Liver (tissue), 10 donors: ENCODE measurements at places on chromosomes 7 and 10.

- H3K4me3 ChIP-seq, result no peak overlapping the region
- H3K36me3 ChIP-seq, result peaks cover 53% of the 10 kb centered on the region
- no peaks in the 10 kb centered on the region for H3K27me3 ChIP-seq
These were observed 5.0 kb downstream of the BCCIP start for GRCh38 chr10:125828311-125828710.

DNA sequence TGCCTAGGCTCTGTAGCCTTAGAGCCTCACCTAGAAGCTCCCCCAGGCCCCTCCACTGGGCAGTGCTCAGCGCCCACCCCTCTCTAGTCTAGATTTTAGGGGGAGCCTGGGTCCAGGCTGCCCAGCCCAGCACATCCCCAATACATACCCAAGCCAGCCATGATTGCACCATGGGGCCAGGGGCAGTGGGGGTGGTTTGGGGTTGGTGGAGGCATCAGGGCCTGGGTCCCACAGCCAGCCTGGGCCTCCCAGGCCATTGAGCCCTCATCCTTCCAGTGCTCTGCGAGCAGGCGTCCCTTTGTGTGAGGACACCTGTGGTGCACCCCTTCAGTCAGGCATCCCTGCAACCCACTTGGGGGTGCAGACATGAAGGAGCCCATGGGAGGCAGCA is 76.9 kb upstream of the RET start:
- H3K27ac ChIP-seq, result no peak overlapping the region
- no peak overlapping the region for H3K4me3 ChIP-seq
- no peaks in the 10 kb centered on the region for H3K27me3 ChIP-seq
- no peak for DNase-seq
- no peaks in the 10 kb centered on the region for H3K36me3 ChIP-seq

DNA sequence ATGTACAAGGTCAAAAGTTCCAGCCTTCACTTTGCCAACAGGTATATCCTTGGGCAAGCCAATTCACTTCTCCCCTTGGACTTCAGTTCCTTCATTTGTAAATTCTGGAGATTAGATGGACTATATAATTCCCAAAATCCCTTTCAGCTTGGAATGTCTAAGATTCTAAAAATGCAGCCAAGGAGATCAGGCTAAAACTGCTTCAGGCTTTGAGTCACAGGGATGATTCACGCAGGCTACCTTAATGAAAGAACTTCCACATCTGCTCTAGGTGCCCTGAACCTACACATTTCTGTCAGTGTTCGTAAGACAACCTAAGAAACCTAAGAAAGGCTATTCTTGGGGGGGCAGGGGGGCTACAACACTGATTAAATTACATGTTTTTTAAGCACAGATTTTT is 7.1 kb downstream of the CPVL start:
- H3K27ac ChIP-seq, result no peak overlapping the region
- H3K27me3 ChIP-seq, result no peaks in the 10 kb centered on the region
- no peaks in the 10 kb centered on the region for H3K36me3 ChIP-seq
- DNase-seq, result no peak

GRCh38 chr10:44804661-44805060 is 106.5 kb upstream of the TMEM72 start:
- H3K36me3 ChIP-seq, result no peaks in the 10 kb centered on the region
- H3K4me3 ChIP-seq, result no peak overlapping the region
- no peak for DNase-seq

DNA sequence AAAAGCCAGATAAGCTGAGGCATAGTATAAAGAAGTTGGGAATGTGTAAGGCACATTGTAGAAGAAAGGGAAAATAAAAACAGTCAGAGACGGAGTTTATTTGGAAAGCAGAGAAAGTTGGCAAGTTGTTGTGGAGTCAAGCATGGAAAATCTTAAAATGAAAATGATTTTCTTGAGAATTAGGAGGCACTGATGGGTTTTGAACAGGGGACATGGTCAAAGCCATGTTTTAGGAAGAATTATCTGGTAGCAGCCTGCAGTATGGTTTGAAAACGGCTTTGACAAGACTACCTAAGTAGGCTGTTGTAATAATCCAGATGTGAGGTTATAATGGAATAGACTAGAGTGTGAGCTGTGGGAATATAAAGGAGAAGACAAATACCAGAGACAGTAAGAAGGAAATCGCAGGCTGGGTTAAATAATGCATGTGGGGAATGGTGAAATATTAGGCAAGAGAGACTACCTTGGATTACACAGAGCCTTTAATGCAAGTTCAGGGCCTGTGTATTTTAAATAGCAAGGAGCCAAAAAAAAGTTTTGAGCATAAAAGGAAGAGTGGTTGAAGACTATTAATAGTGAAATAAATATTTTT is 130.4 kb upstream of the MEOX2 start:
- H3K27ac ChIP-seq, result no peak overlapping the region
- no peak overlapping the region for H3K4me3 ChIP-seq
- H3K27me3 ChIP-seq, result no peaks in the 10 kb centered on the region
- no peak for DNase-seq

DNA sequence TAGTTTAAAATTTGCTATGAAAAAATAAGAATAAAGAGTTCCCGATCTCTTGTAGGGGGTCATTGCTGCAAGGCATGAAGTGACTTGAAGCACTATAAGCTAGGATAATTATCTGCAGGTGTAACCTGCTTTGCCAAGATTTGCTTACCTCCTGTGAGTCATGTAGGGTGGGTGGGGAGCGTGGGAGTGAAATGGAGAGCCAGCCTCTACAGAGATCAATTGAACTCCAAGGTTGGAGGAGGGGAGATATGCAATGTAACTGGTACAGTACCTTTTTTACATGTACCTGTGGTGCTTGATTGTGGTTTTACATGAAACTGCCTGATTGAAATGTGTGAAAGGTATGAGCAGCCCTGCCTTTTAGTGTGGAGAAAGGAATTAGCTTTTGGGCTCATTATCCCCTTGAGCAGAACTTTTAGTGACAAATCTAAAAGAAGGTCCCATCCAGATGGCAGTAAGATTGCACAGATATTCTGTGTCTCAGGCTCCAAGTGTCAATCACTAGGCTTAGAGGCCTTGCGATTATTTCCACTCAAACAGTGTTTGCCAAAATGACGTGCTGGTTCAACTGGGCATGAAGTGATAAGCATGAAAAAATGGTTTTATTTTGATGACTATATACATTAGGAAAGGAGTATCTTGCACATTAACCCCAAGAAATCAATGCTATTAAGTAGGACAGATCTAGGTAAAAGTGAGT is 138.6 kb upstream of the GRB10 start:
- no peak for DNase-seq
- no peak overlapping the region for H3K4me3 ChIP-seq
- H3K27me3 ChIP-seq, result no peaks in the 10 kb centered on the region

DNA sequence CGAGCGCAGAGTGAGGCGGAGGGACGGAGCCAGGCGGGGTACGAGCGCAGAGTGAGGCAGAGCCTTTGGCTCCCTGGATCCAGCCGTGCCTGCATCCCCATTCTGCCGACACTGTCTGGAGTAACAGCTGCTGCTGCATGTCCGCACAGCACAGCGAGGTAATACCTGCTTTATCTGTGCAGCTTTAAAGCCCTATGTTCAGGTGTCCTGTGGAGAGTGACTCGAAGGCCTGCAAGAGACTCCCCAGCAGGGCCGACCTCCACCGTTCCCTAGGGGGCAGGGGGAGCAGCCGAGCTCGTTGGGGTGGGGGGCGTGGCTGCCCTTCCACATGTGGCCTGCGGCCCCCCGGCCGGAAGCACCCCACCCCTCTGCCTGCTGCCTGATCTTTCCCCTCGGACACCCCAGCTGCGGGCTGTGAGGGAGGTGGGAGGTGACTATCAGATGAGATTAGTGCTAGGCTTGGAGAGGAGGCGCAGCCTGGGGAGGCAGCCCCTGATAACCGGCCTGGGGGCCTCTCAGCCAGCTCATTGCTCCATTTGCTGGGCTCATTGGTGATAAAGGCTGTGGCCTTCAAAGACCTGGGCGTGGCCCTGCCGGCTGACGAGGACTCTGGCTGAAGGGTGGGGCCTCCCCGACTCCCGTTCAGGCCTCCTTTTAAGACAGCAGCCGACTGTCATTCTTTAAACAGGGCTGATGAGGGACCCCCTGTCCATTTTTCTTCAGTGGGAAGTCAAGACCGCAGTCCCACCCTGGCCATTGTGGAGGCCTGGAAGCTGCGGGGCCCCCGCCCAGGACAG is 8.0 kb downstream of the VENTX start:
- peak; percentile 80 for DNase-seq
- peaks cover 2% of the 10 kb centered on the region for H3K27me3 ChIP-seq
- H3K36me3 ChIP-seq, result no peaks in the 10 kb centered on the region
- H3K27ac ChIP-seq, result no peak overlapping the region

GRCh38 chr10:75418293-75418692 is 13.1 kb upstream of the LRMDA start:
- no peak overlapping the region for H3K27ac ChIP-seq
- no peaks in the 10 kb centered on the region for H3K27me3 ChIP-seq
- H3K4me3 ChIP-seq, result no peak overlapping the region
- no peak for DNase-seq
- no peaks in the 10 kb centered on the region for H3K4me1 ChIP-seq

DNA sequence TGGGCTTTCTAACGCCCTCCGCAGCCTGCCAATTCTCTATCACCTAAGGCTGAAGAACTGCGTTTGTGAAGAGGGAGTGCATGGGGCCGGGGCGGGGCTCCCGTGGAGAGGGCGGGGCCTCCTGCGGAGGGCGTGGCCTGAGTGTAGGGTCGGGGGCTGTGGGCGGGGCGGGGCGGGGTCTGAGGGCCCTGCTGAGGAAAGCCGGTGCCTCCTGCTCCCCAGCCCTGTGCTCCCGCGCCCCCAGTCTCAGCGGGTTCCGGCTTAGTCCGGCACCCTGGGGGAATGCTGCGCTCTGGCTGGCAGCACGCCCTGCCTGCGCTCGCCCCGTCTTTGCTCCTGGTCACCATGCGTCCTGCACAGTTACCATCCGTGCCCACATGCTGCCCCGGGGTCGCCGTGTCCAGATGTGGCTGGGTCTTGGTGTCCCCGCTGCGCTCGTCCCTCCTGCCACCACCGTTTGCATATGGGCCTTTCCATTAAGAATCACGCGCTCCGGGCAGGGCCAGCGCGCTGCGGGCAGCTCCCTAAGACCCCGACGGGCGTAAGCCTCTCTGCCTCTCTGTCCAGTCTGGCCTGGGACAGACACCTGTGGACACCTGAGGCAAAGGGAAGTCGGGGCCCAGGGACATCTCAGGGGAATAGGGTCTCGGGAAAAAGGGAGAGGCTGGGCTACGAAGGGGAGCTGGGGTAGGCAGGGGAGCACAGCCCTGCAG is 144.0 kb upstream of the RET start:
- peaks cover 4% of the 10 kb centered on the region for H3K27me3 ChIP-seq
- H3K27ac ChIP-seq, result no peak overlapping the region
- no peak overlapping the region for H3K4me3 ChIP-seq

DNA sequence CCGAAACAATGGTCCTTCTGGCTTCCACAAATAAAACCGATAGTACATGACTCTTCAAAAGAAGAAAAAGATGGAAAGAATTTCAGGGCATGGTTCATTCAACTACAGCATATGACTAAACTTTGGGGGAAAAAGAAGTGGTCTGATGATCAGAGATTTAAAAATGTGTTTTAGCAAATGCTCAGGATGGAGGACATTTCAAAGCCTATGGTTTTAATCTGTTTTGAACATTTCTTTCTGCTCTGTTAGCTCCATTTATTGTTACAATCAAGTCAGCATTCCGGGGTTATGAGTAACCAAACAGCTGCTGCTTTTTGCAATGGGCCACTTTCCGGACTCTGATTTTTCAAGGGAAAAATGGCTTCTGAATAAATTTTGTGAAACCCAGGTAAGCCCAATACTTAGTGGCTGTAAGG is 142.4 kb downstream of the CUBN start:
- H3K27me3 ChIP-seq, result no peaks in the 10 kb centered on the region
- H3K27ac ChIP-seq, result no peak overlapping the region
- H3K4me1 ChIP-seq, result no peaks in the 10 kb centered on the region
- no peaks in the 10 kb centered on the region for H3K36me3 ChIP-seq
- no peak overlapping the region for H3K4me3 ChIP-seq

GRCh38 chr10:5013385-5013784 is 9.7 kb upstream of the AKR1C2 start:
- no peaks in the 10 kb centered on the region for H3K36me3 ChIP-seq
- no peak overlapping the region for H3K27ac ChIP-seq
- DNase-seq, result no peak

GRCh38 chr7:128888756-128889095 is 21.8 kb downstream of the KCP start:
- no peaks in the 10 kb centered on the region for H3K27me3 ChIP-seq
- H3K4me1 ChIP-seq, result no peaks in the 10 kb centered on the region
- H3K4me3 ChIP-seq, result no peak overlapping the region
- H3K36me3 ChIP-seq, result no peaks in the 10 kb centered on the region
- DNase-seq, result no peak

- DNase-seq, result no peak
- no peaks in the 10 kb centered on the region for H3K27me3 ChIP-seq
- H3K27ac ChIP-seq, result peak overlapping the region; percentile 73
- H3K4me3 ChIP-seq, result peak overlapping the region; percentile 43
- H3K36me3 ChIP-seq, result peaks cover 2% of the 10 kb centered on the region
These were observed 205.0 kb downstream of the DIP2C start for GRCh38 chr10:484441-484924.

DNA sequence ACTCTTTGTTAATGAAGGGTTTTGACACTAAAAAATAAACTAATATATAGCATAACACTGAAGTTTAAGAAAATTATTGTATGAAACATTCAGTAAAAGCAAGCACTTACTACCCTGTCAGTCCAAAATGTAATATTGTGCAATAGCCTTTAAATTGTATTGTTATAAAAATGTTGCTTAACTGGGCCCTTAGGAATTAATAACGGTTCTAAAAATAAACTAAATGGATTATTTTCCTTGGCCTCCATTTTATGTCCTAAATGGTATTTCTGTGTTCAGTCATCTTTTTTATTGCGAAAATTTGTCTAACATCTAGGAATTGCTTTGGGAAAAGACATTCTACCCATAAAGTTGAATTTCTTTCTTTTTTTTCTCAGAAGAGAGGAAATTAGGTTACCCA is 49.0 kb upstream of the ABI1 start:
- H3K4me1 ChIP-seq, result no peaks in the 10 kb centered on the region
- no peak overlapping the region for H3K27ac ChIP-seq
- no peaks in the 10 kb centered on the region for H3K36me3 ChIP-seq
- H3K4me3 ChIP-seq, result no peak overlapping the region
- no peak for DNase-seq
- no peaks in the 10 kb centered on the region for H3K27me3 ChIP-seq

DNA sequence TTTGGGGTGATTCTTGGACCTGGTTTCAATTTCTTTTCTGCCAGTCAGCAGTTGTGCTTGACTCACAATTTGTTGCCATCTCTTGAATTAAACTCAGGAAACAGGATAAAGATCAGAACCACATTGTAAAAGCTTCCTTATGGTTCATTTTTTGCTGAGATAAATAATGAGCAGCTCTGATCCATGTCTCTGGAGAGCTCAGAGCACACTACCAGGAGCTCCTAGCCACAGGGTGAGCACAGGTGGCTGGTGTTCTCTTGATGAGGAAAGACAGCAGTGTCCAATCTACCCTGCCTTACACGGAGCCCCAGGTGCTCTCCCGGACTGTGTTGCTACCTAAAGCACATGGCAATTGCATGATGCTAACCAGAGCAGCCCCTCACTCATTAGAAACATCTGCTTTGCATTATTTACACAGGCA is 17.2 kb upstream of the FAM170B start:
- H3K36me3 ChIP-seq, result no peaks in the 10 kb centered on the region
- no peak overlapping the region for H3K27ac ChIP-seq
- H3K4me3 ChIP-seq, result no peak overlapping the region
- no peak for DNase-seq
